ENCODE measurements at places on chromosomes 11 and 22. TPM values are rescaled to one million over a fixed set of nuclear protein-coding genes. Genes with fewer than 3 reads are reported as not detected.

The DTX4 gene
- 0.05 TPM for total RNA-seq

The LYVE1 gene
- total RNA-seq: not detected

The OR8D4 gene
- not detected for total RNA-seq

The MRE11 gene
- total RNA-seq: 45.9 TPM

The MYEOV gene
- total RNA-seq: 0.93 TPM

The ART5 gene
- not detected for total RNA-seq

The TEX12 gene
- total RNA-seq: 0.24 TPM

The OMP gene
- not detected for total RNA-seq

The MYO18B gene
- 1.1 TPM for total RNA-seq

The ADM2 gene
- 4.9 TPM for total RNA-seq

DNA sequence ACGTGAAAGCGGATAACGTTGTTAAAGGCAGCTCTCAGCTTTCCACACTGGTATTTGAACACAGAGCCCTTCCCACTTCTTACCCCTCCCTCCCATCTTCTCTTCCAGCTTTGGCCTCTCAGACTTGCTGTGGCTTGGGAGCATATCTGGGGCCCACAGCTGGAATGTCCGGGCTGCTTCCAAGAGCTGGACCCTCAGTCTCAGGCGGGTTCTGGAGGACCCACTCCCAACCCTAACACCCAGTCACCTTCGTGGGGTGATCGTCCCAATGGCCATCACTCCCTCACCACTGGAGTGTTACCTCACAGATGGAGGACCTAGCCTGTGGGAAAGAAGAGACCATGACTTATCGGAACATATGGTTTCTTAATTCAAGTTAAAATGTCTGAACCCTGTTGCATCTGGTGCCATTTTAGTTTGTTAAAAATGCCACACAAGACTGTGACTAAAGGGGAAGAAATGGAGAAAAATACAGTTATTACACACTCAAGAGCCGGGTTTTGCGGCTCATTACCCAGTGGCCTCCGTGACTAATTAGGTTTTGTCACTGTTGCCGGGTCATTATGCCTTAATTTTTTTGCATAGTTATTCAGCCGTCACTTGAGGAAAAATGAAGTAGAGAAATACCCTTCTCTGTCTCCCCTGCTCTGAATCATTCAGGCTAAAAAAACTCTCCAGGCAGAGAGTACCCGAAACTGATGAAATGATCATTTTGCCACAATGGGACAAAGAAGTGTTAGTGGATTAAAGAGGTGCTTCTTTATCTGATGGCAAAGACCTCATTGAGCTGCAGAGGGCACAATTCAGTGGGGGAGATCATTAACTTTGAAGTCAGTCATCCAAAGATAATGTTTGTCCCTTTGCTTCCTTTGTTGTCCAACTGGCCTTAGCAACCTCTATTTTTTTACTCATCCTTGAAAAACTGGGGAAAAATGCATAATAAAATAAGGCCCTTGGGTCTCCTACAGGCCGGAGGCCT, 87.2 kb upstream of the HTATIP2 start:
- no peaks in the 10 kb centered on the region for H3K36me3 ChIP-seq
- no peaks in the 10 kb centered on the region for H3K27me3 ChIP-seq
- DNase-seq: no peak
- H3K27ac ChIP-seq: no peak overlapping the region

- H3K4me3 ChIP-seq: no peak overlapping the region
- peaks cover 10% of the 10 kb centered on the region for H3K27me3 ChIP-seq
- H3K36me3 ChIP-seq: no peaks in the 10 kb centered on the region
- DNase-seq: no peak
- no peaks in the 10 kb centered on the region for H3K4me1 ChIP-seq
These were observed 135.2 kb upstream of the NCAM1 start for GRCh38 chr11:112826026-112826425.

DNA sequence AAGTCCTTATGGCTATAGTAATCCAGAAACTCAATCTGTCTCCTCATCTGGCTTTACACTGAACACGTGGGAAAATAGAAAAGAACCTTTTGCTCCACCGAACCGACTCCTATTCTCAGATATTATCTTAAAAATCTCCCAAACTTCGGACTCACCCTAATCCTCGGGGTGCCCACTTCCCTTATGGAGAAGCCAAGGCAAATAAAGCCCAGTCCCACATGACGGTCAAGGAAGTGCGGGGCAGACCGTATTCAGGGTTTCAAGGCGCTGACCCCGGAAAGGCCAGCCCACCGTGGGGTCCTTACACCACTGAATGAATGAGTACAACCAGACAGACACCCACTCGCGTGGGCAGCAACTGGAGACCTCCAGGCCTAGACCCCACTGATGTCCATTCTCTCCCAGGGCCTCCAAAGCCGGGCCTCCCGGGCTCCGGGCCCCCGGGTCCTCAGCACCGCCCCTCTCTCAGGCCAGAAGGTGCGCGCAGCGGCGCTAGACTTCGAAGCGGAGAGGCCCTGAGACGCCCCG, 489 bp downstream of the NUP98 start:
- no peaks in the 10 kb centered on the region for H3K27me3 ChIP-seq
- peak overlapping the region; percentile 95 for H3K27ac ChIP-seq
- peaks cover 34% of the 10 kb centered on the region for H3K4me1 ChIP-seq

- no peak for DNase-seq
- no peak overlapping the region for H3K27ac ChIP-seq
- no peaks in the 10 kb centered on the region for H3K36me3 ChIP-seq
- no peak overlapping the region for H3K4me3 ChIP-seq
These were observed 3.1 kb upstream of the IRAG1 start for GRCh38 chr11:10696468-10697322.

- peaks cover 45% of the 10 kb centered on the region for H3K4me1 ChIP-seq
- H3K4me3 ChIP-seq: peak overlapping the region; percentile 99
- no peak for DNase-seq
- peaks cover 55% of the 10 kb centered on the region for H3K36me3 ChIP-seq
- peak overlapping the region; percentile 96 for H3K27ac ChIP-seq
These were observed 361 bp downstream of the SRPRA start for GRCh38 chr11:126268361-126268707.

GRCh38 chr11:133467686-133468085, 64.6 kb downstream of the OPCML start:
- H3K4me3 ChIP-seq: no peak overlapping the region
- no peaks in the 10 kb centered on the region for H3K36me3 ChIP-seq
- H3K27ac ChIP-seq: no peak overlapping the region
- H3K4me1 ChIP-seq: no peaks in the 10 kb centered on the region
- H3K27me3 ChIP-seq: no peaks in the 10 kb centered on the region

DNA sequence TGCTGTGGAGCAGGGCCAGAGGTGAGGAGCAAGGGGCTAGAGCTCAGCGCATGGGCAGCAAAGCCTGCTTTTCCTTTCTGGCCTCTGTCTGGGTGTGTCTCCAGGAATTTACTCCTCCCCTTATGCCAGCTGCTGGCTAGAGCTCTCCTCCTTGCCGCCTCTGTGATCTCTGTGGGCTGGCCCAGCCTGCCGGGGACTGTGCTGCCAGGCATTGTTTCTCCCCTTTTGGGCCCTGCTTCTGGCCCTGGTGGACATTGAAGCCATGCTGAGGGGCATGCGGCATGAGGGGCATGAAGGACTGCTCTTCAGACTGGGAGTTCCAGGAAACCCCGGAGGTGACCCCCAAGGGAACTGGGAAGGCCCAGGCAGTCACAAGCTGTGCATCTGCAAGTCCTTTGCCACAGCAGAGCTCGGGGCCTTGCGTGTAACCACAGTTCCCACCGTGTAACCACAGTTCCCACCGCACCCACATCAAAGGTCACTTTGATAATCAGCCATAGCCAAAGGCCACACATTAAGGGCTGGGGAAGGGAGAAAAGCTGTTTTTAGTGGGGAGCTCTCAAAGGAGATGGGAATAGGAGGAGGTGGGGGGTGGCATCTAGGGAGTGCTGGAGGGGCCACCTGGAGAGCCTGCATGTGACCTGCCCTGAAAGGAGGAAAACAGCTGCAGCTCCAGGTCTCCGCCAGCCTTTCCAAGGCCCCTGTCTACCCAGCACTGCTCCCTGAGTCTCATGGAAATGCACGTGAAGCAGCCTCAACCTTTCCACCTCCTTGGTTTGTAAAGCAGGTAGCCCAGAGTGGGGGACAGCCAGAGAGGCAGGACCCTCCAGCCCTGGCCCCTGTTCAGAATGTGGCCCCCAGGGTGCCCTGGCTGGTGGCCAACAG, 62.3 kb downstream of the PPFIBP2 start:
- no peaks in the 10 kb centered on the region for H3K36me3 ChIP-seq
- peaks cover 18% of the 10 kb centered on the region for H3K27me3 ChIP-seq
- DNase-seq: no peak
- peaks cover 22% of the 10 kb centered on the region for H3K4me1 ChIP-seq
- no peak overlapping the region for H3K27ac ChIP-seq

- no peak for DNase-seq
- H3K4me1 ChIP-seq: no peaks in the 10 kb centered on the region
- no peak overlapping the region for H3K4me3 ChIP-seq
- no peaks in the 10 kb centered on the region for H3K36me3 ChIP-seq
- no peak overlapping the region for H3K27ac ChIP-seq
- H3K27me3 ChIP-seq: peaks cover 3% of the 10 kb centered on the region
These were observed 75.4 kb upstream of the ARHGAP20 start for GRCh38 chr11:110787680-110788079.

- peaks cover 45% of the 10 kb centered on the region for H3K4me1 ChIP-seq
- peaks cover 29% of the 10 kb centered on the region for H3K36me3 ChIP-seq
- no peak for DNase-seq
- H3K27me3 ChIP-seq: no peaks in the 10 kb centered on the region
These were observed 640 bp downstream of the PPP1CA start for GRCh38 chr11:67400942-67401494.

GRCh38 chr11:113840932-113841664, 34.3 kb downstream of the USP28 start:
- H3K27me3 ChIP-seq: no peaks in the 10 kb centered on the region
- H3K27ac ChIP-seq: peak overlapping the region; percentile 61
- H3K4me3 ChIP-seq: peak overlapping the region; percentile 53
- H3K4me1 ChIP-seq: peaks cover 13% of the 10 kb centered on the region
- H3K36me3 ChIP-seq: peaks cover 26% of the 10 kb centered on the region

GRCh38 chr22:38872831-38873248, 824 bp upstream of the CBX6 start:
- DNase-seq: no peak
- H3K4me3 ChIP-seq: peak overlapping the region; percentile 89
- H3K36me3 ChIP-seq: peaks cover 19% of the 10 kb centered on the region
- peaks cover 59% of the 10 kb centered on the region for H3K4me1 ChIP-seq
- H3K27me3 ChIP-seq: peaks cover 2% of the 10 kb centered on the region
- H3K27ac ChIP-seq: peak overlapping the region; percentile 89

DNA sequence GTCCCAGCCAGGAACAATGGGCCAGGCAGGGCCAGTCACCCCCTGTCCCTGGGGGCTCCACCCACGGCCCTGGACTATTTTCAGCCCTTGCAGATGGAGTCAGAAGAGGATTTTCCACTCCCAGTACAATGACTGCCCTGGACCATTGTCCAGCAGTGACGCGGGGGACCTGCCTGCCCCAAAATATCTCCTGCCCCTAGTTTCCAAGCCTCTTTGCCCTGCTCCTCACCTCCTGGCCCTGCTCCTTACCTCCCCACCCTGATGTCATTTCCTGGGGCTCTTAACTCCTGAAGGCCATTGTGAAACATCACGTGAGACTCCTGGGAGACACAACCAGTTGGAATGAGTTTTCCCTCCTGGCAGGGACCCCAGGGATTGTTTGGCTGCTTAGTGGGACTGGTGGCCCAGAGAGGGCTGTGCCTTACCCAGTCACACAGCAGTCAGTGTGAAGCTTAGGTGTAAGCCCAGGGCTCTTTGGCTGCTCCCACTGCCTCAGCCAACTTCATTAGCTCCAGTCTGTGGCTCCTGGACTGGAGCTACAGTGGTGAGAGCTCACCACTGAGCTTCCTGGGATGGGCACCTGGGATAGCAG, 22.2 kb downstream of the P2RY2 start:
- peaks cover 8% of the 10 kb centered on the region for H3K27me3 ChIP-seq
- no peaks in the 10 kb centered on the region for H3K36me3 ChIP-seq
- DNase-seq: no peak
- no peaks in the 10 kb centered on the region for H3K4me1 ChIP-seq
- H3K27ac ChIP-seq: no peak overlapping the region

DNA sequence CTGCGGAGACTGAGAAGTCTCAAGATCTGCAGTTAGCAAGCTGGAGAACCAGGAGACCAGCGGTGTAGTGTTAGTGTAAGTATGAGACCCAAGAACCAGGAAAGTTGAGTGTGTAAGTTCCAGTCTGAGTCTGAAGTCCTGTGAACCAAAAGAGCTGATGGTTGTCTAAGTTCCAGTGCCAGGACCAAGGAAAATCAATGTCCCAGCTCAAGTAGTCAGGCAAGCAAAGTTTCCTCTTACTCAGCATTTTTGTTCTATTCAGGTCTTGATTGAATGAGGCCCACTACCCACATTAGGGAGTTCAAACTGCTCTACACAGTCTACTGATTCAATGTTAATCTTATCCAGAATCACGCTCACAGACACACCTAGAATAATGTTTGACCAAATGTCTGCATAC, 11.0 kb downstream of the USP28 start:
- DNase-seq: no peak
- no peak overlapping the region for H3K27ac ChIP-seq
- H3K4me3 ChIP-seq: no peak overlapping the region
- H3K36me3 ChIP-seq: peaks cover 26% of the 10 kb centered on the region
- no peaks in the 10 kb centered on the region for H3K27me3 ChIP-seq

- H3K27ac ChIP-seq: no peak overlapping the region
- H3K36me3 ChIP-seq: no peaks in the 10 kb centered on the region
- no peaks in the 10 kb centered on the region for H3K27me3 ChIP-seq
These were observed 539.2 kb downstream of the MN1 start for GRCh38 chr22:27262361-27262760.

- no peaks in the 10 kb centered on the region for H3K36me3 ChIP-seq
- no peak overlapping the region for H3K4me3 ChIP-seq
- peaks cover 30% of the 10 kb centered on the region for H3K27me3 ChIP-seq
These were observed 6.3 kb upstream of the IGLL5 start for GRCh38 chr22:22881116-22882000.

GRCh38 chr11:94533696-94534630, 9.8 kb upstream of the FUT4 start:
- H3K4me3 ChIP-seq: no peak overlapping the region
- H3K27ac ChIP-seq: no peak overlapping the region
- peaks cover 30% of the 10 kb centered on the region for H3K27me3 ChIP-seq
- DNase-seq: no peak
- no peaks in the 10 kb centered on the region for H3K36me3 ChIP-seq

DNA sequence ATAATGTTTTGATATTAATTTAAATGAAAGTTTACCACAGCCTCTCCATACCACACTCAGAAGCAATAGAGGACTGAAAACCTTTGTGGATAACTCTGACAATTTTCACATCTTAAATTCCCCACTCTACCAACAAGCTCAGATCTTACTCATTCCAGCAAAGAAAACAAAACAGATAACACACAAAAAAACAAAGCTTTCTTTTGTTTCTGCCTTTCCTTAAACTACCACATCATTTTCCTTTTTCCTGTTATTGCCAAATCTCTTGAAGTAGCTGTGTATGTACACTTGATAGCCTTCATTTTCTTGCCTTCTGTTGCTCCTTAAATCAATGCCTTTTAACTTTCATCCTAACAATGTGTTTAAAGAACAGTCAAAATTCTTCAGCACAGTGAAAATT, 484.9 kb downstream of the NTM start:
- no peak overlapping the region for H3K27ac ChIP-seq
- DNase-seq: no peak
- H3K27me3 ChIP-seq: no peaks in the 10 kb centered on the region
- H3K4me1 ChIP-seq: no peaks in the 10 kb centered on the region
- H3K36me3 ChIP-seq: no peaks in the 10 kb centered on the region

GRCh38 chr11:119262668-119263351, 54.1 kb downstream of the MCAM start:
- H3K4me3 ChIP-seq: no peak overlapping the region
- H3K36me3 ChIP-seq: peaks cover 14% of the 10 kb centered on the region
- peaks cover 46% of the 10 kb centered on the region for H3K4me1 ChIP-seq
- DNase-seq: no peak
- no peaks in the 10 kb centered on the region for H3K27me3 ChIP-seq

- peak overlapping the region; percentile 90 for H3K4me3 ChIP-seq
- peaks cover 25% of the 10 kb centered on the region for H3K36me3 ChIP-seq
- peaks cover 63% of the 10 kb centered on the region for H3K4me1 ChIP-seq
- no peak for DNase-seq
- no peaks in the 10 kb centered on the region for H3K27me3 ChIP-seq
- H3K27ac ChIP-seq: peak overlapping the region; percentile 70
These were observed 3.8 kb downstream of the CSNK1E start for GRCh38 chr22:38313384-38313955.
